ENCODE measurements at places on chromosomes 11 and 22.

DNA sequence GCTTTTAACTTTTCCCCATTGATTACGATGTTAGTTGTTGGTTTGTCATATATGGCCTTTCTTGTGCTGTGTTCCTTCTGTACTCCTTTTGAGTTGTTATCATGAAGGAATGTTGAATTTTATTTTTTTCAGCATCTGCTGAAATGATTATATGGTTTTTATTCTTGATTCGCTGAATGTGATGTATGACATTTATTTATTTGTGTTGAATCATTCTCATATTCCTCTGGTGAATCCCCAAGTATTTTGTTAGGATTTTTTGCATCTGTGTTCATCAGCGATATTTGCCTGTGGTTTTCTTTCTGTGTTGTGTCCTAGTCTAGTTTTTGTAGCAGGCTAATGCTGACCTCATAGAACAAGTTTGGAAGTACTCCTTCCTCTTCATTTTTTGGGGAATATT, 78.2 kb downstream of the GGT1 start:
- no peak for DNase-seq

GRCh38 chr11:106552694-106553203, 465.5 kb downstream of the GUCY1A2 start:
- DNase-seq = no peak

DNA sequence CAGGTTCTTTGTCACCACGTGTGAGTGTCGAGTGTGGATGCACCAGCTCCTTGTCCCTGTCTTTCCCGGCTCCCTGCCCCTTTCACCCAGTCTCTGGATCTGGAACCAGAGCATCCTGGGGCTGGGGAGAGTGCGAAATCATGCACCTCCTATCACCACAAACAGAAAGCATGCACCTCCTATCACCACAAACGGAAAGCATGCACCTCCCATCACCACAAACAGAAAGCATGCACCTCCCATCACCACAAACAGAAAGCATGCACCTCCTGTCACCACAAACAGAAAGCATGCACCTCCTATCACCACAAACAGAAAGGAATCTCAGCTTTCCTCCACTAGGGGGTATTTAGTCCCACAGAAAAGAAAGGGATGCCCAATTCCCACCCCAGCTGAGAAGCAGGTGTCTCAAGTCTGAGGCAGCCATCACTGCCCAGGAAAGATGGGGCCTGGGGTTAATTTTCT, 5.9 kb upstream of the GLB1L3 start:
- no peak for DNase-seq

DNA sequence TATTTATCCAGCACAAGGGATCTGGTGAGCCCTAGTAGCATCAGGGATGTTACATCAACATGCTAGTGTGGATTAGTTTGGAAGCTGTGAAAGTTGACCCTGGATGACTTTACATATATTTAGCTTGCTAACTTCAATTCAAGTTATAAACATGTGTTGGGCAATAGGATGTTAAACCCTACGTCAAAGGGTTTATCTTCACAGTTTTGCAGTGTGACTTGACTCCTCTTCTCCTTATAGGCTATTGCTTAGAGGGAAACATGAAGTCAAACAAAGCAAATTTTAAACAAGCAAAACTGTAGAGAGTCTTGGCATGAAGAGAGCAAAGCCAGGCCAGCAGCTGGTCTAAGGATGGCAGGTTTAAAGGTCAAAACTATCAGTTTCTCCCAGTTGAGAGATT, 11.3 kb upstream of the CTSC start:
- DNase-seq = no peak

- DNase-seq = no peak
These were observed 32.9 kb upstream of the SMIM38 start for GRCh38 chr11:69122630-69123431.

GRCh38 chr11:57248780-57249383, 11.8 kb upstream of the APLNR start:
- no peak for DNase-seq

- no peak for DNase-seq
These were observed 1.0 kb downstream of the CTR9 start for GRCh38 chr11:10752061-10752460.
